Hypothalamus (tissue), 51 donors: ENCODE measurements at places on chromosomes 5 and 9.

DNA sequence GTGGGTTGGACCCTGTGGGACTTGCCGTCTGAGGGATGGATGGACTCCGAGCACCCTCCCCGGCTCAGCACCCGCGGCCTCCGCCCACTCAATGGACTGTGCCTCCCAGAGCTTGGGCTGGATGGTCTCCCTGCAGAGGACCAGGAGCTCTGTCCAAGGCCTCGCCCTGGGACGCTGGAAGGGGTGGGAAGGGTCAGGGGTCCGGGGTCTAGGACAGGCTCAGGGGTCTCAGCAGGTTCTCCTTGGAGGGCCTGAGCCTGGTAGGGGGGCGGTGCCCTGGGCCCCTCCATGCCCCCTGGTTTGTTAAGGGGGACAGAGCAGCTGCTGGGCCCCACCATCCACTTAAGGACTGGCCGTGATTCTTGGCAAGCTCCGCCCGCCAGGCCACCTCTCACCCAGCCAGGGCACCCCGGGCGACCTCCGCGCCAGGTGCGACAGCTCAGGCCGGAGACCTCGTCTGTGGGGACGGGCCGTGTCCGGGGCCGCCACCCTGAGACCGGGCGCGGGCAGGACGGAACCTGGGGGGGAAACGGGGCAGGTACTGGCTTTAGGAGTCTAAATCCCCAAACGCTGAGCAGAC is 29.2 kb downstream of the EXOC3 start:
- DNase-seq = no peak

GRCh38 chr9:121179930-121180681 is 21.6 kb downstream of the RAB14 start:
- no peak for DNase-seq

- no peak for DNase-seq
These were observed 10.1 kb downstream of the IRF1 start for GRCh38 chr5:132480546-132480892.

- no peak for DNase-seq
These were observed 930.3 kb upstream of the ARRDC3 start for GRCh38 chr5:92313385-92313784.

GRCh38 chr5:112757468-112758208 is 20.0 kb downstream of the APC start:
- DNase-seq = no peak

- no peak for DNase-seq
These were observed 405.0 kb upstream of the TNC start for GRCh38 chr9:115522912-115523311.

DNA sequence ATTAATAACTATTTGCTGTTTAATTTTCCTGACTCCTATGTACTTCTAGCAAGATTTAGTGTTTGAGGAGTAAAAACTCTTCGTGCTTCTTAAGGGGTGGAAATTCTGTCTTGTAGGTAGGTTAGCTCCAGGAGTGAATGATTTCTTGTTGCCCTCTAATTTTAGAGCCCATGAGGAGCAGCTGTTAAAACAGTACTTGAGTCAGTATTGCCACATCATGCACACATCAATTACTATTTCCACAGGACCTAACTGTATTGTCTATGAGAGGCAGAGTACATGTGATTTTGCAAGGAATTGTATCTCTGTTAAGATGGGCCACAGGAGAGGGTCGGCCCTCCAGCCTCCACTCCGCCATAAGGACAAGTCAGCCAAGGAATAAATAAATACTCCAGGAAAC is 91.2 kb downstream of the PDZD2 start:
- DNase-seq = no peak

GRCh38 chr9:128724744-128725211 is 851 bp upstream of the ZDHHC12 start:
- peak; percentile 48 for DNase-seq

- no peak for DNase-seq
These were observed 14.5 kb upstream of the ANKRD55 start for GRCh38 chr5:56247592-56247991.

DNA sequence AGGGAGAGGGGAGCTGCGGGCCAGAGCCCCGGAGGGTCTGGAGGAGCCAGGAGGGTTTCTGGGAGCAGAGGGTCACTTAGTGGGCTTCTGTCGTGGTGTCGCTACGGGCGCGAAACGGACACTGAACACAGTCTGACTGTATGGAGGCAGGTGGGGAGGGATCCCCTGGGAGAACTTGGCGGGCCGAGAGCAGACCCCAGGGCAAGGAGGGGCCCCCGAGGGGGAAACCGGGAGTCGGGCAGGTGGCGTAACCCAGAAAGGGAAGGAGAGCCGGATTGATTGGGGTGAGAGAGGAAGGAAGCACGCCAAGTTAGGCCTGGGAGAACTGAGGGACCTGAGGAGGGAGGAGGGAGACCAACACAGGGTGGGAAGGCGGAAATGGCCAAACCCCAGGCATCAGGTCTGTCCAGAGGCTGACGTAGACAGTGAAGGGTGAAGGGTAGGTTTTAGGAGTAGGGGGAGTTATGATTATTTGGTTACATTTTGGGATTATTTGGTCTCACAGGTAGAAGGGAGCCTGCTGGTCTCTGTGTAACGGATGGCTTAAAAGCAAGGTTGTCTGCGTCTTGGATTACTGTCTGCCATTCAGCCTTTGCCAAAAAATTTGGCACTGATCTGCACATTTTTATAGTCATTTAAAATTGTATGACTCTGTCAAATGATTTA is 3.3 kb upstream of the MSMP start:
- DNase-seq = peak; percentile 27

DNA sequence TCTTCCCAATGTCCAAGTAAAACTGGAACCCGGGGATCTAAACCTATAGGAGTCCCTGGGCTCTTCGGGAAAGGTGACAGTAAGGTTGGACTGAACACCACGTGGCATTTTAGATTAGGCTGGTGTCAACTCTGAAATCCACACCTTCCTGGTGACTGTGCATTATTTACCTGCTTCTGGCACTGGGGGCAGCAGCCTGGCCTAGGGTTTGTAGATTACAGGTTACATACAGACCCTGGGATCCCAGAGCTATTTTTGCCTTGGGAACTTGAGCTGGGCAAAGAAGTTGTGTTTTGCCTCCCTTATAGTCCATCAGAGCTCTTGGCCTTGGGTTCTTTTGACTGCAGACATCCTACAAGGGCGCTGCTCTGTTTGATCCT is 173.2 kb downstream of the DAB2IP start:
- no peak for DNase-seq

- no peak for DNase-seq
These were observed 562.6 kb downstream of the CAAP1 start for GRCh38 chr9:26329974-26330373.

- DNase-seq = no peak
These were observed 49.8 kb upstream of the SH3PXD2B start for GRCh38 chr5:172503925-172504700.

- DNase-seq = no peak
These were observed 27.1 kb downstream of the KCNMB1 start for GRCh38 chr5:170362102-170362501.

DNA sequence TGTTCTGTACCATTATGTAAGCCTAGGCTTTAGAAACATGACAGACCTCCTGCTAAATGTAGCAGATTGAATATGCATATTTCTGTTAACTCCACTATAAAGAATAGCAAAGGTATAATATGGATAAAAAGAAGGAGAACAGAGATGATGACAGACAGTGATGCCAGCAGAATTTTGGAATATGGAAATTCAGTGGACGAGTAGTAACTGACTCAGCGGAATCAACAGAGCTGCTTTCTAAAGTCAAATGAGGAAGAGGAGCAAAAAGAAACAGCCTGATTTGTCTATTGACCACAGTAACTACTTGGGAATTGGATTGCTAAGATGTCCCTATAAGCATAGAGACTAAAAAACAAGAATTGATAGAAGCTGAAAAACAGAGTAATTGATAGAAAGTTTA is 8.0 kb downstream of the GPR21 start:
- DNase-seq = no peak

DNA sequence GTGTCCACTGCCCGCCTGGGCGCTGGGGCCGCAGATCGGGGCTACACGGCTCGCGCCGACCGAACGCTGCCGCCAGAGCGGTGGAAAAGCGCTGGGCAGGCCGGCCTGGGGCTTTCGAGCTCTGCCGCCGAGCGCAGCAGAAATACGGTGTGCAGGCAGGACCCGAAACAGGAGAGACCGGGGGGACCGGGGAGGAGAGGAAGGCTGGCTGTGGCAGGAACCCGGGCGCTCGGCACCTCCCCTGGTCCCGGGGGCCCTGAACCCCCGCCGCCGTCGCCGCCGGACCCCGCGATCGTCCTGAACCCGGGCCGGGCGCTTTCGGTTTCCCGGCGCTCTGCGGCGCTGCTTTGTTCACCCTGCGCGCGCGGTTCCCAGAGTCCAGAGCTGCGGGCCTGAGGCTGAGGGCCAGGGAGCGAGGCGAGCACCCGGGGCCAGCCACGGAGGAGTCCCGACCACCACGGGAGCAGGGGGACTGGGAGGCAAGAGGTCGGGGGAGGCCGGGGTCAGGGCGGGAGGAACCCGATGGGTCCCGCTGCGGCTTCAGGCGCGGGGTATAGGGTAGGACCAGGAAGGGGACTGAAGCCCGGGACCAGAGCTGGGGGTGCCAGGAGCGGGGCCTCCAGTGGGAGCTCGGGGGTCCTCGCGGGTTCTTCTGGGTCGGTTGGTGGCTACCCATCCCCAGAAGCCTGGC is 12.0 kb downstream of the IRX2 start:
- DNase-seq = no peak

- no peak for DNase-seq
These were observed 274.4 kb upstream of the CLINT1 start for GRCh38 chr5:158133369-158133768.

- no peak for DNase-seq
These were observed 58.4 kb downstream of the DAPK1 start for GRCh38 chr9:87556039-87556438.

DNA sequence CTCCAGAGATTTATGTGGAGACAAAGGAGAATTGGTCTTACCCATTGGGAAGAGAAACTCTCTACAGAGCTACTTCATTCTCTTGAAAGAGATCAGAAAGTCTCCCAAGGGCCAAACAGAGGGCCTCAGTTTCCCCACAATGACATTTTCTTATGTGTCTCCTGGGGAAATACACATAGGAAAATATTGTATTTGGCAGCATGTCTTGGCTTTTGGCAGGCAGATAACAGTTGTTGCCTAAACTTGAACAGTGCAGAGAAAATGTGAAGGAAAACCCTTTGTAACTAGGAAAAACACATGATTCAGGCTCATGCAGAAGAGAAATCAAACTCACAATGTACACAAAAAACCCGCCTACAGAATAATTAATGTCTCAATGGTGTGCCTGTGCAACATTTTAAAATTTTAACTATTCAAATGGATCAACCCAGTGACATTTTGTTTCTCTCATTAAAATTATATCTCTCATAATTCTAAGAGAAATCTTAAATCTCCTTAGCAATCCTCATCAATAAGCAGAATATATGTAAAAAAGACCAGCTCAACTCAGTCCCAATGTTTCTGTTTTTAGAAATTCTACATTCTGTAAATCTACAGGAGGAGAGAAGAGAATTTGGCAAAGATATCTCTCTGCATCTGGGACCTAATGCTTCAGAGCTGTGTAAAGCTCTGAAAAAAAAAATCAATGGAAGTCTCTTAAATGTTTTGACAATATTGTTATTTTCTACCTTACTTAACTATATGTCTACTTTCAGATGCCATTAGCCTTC is 205.1 kb downstream of the ADAMTSL1 start:
- no peak for DNase-seq

DNA sequence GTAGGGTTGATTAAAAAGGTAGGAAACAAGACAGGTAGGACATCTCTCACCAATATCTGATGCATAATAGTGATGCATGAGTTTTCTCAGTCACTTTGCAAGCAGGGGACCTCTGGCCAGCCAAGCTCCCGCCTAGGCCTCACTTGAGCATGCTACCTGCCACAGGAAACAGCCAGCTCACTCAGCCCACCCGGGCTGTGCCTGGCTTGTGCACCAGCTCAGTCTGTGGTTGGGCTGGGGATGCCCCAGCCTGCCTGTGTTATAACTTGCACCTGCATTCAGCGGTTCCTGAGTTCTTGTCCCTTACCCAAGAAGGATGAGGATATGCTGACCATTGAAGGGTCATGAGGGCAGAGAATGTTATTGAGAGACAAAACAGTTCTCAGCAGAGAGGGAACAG is 172.8 kb upstream of the PLCXD3 start:
- DNase-seq = no peak

DNA sequence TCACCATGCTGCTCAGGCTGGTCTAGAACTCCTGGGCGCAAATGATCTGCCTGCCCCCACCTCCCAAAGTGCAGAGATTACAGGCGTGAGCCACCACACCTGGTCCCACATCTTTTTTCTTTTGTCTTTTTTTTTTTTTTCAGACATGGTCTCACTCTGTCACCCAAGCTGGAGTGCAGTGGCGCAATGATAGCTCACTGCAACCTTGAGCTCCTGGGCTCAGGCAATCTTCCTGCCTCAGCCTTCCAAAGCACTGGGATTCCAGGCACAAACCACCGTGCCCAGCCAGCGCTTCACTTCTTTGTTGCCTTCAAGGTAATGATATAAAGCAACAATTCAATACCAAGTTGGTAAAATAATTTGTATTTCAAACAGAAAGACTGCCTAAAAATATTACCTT is 78.8 kb downstream of the USP20 start:
- no peak for DNase-seq
